ENCODE measurements at places on chromosomes 6 and 20. TPM values are rescaled to one million over a fixed set of nuclear protein-coding genes. Genes with fewer than 3 reads are reported as not detected.

Gene FERMT1
- 2.1 TPM for total RNA-seq

DNA sequence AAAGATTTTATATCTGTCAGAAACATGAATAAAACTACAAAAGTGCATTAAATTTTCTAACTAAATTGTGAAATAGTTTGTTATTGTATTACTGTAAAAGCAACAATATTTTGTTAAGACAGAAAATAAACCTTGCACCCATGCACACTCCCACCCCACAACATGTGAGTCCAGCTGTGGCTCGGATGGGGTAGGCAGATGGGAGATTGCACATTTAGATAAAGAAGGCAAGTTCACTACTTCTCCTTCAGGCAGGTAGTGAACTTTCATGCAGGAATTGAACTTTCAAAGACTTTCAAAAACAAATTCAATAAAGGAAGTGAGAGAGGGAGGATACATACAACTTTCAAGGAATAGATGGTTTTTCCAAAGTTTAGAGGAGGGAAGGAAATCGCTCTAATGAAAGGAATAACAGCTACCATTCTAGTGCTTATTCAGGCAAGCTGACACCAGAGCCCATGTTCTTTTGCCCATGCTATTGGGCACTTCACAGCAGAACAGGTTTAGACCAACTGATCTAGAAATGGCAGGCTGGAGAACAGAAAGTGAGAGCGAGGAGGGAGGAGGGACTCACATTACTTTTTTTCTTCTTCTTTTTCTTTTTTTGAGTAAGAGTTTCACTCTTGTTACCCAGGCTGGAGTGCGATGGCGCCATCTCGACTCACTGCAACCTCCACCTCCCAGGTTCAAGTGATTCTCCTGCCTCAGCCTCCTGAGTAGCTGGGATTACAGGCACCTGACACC is 28.5 kb downstream of the SF3B5 start:
- H3K36me3 ChIP-seq = no peaks in the 10 kb centered on the region
- H3K27ac ChIP-seq = no peak overlapping the region
- H3K27me3 ChIP-seq = peaks cover 69% of the 10 kb centered on the region
- H3K4me1 ChIP-seq = peaks cover 4% of the 10 kb centered on the region
- no peak overlapping the region for H3K4me3 ChIP-seq

DNA sequence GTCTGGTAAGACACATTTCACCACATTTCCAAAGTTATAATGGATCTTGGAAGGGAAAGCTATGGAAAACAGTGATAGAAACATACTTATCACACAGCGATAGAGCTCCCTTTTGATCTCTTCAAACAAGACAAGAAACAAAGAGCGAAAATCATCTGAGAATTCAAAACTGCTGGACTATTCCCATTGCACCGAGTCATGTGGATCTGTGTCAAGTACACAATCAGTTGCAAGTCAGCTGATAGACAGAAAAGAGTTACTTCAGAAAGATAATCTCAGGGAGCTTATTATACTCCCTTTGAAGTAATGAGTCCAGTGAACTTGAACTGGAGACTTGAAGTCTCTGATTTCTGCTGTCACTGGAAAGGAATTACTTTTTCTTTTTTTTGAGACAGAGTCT is 89.7 kb upstream of the GCM1 start:
- no peaks in the 10 kb centered on the region for H3K4me1 ChIP-seq
- no peaks in the 10 kb centered on the region for H3K36me3 ChIP-seq
- no peak for DNase-seq
- H3K27me3 ChIP-seq = no peaks in the 10 kb centered on the region
- no peak overlapping the region for H3K27ac ChIP-seq

DNA sequence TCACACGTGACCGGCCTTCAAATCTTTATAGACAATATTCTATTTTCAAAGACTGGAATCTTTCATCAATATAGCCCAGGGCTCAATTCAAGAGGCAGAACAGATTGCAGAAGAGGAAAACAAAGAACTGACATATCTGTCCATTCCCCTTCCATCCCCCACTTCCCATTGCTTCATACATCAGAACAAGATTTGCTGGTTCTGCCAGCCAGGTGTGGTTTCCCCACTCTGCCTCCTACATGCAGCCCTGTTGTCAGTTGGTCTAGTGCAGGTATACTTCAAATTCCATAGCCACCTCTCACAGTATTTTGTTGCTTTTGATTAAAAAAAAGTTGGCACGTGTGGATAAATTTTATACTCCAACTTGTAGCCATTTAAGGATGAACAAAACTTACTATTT is 174.9 kb downstream of the CD109 start:
- no peaks in the 10 kb centered on the region for H3K36me3 ChIP-seq
- no peaks in the 10 kb centered on the region for H3K4me1 ChIP-seq
- DNase-seq = no peak
- no peak overlapping the region for H3K27ac ChIP-seq

- H3K36me3 ChIP-seq = no peaks in the 10 kb centered on the region
- H3K27ac ChIP-seq = no peak overlapping the region
- H3K27me3 ChIP-seq = no peaks in the 10 kb centered on the region
- H3K4me1 ChIP-seq = no peaks in the 10 kb centered on the region
- no peak for DNase-seq
Observed at GRCh38 chr6:166121726-166122125, 45.9 kb downstream of the TBXT start.

Data from osteoblast (primary cell).